ENCODE measurements at places on chromosomes 1 and 21.

DNA sequence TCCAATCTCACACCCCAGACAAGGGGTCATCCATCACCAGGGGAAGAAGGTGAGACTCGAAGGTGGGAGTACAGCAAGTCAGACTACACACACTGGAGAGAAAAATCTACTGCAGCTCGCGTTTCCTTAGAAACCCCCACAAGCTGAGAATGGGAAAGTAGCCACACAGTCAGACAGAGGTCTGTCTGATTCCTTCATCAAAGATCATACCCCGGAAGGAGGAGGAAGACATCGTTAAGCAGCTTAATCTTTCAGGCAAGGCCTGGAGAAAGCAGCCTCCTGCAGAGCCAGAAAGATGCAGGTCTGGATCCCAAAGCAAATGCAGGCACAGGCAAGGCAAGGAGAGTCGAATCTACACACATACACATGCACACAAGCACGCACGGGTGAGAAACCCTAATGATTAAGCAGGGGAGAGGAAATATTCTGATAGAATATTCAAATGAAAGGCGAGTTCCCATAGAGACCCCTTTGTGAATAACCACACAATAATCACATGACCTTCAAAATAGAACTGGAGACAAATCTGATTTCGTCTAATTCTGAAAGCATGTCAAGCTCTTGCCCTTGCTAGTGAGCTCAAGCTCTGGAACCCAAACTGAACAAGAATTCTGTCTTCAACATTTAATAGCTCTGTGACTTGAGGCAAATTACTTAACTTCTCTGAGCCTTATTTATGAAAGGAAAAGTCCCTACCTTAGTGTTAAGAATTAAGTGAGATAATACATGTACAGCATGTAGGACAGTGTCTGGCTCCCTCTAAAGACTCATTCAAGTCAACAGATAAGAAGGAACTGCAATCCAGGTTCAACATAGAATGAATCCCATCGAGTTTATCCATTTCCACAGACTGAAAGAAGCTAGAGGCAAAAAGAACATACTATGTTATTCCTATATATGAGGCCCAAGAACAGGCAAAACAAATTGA, 387.8 kb downstream of the OMA1 start:
- no peak for DNase-seq

DNA sequence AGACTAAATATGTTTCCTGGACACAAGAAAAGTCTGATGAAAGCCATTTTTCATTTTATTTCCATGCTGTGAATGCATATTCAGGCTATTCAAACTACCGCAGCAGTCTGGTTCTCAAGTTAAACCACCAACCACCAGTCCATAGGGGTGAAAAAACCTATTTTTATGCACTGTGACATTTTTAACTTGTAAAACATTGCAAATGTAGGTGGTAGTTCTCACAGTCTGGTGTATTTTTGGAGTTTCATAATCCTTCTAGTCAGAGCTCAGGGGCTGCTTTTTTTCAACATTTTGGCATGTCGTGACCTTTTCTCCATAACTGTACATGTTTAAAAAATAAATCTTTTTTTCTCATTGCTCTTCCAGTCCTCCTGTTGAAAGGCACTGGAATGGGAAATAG, 907.6 kb upstream of the ADGRL2 start:
- no peak for DNase-seq

GRCh38 chr21:17799414-17800164, 19.6 kb downstream of the C21orf91 start:
- DNase-seq = no peak

- no peak for DNase-seq
These were observed 760 bp downstream of the PEX14 start for GRCh38 chr1:10475510-10475909.

GRCh38 chr1:46492871-46493270, 3.2 kb downstream of the DMBX1 start:
- DNase-seq = no peak

DNA sequence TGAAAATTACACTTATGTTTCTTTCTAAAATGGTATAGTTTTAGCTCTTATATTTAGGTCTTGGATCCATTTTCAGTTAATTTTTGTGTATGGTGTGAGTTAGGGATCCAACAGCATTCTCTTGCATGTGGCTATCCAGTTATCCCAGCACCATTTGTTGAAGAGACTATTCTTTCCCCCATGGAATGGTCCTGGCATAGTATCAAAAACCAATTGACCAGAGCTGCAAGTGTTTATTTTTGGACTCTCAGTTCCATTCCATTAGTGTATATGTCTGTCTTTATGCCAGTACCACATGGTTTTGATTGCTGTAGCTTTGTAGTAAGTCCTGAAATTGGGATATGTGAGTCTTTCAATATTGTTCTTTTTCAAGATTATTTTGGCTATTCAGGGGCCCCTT, 14.3 kb downstream of the TTLL10 start:
- no peak for DNase-seq

DNA sequence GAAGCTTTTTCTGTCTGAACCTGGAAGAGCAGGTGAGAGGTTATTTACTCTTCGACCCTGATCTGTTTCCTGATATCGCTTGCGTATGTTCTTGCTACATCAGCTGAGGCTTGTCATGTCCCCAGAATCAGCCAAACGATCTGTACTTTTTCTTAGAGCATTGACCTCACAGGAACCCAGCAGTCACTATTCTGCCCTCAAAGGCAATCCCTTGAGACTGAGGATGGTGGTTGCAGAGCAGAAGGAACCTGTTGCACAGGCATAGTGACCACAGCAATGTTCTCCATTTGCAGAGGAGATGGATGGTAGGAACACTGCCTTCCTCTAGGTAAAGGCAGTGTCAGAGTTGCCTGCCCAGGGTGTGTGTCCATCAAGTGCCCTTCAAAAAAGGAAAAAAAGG, 11.3 kb upstream of the LACTBL1 start:
- DNase-seq = no peak

- no peak for DNase-seq
These were observed 13.6 kb downstream of the TTC39A start for GRCh38 chr1:51316846-51317120.

DNA sequence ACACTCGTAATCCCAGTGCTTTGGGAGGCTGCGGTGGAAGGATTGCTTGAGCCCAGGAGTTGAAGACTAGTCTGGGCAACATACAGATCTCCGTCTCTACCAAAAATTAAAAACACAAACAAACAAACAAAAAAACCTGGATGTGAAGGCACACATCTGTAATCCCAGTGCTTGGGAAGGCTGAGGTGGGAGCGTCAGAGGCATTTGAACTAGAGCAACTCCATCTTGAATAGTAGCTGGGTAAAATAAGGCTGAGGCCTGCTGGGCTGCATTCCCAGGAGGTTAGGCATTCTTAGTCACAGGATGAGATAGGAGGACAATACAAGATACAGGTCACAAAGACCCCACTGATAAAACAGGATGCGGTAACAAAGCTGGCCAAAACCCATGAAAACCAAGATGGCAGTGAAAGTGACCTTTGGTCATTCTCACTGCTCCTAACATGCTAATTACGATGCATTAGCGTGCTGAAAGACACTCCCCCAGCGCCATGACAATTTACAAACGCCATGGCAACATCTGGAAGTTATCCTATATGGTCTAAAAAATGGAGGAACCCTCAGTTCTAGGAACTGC, 33.2 kb upstream of the RD3 start:
- DNase-seq = no peak

DNA sequence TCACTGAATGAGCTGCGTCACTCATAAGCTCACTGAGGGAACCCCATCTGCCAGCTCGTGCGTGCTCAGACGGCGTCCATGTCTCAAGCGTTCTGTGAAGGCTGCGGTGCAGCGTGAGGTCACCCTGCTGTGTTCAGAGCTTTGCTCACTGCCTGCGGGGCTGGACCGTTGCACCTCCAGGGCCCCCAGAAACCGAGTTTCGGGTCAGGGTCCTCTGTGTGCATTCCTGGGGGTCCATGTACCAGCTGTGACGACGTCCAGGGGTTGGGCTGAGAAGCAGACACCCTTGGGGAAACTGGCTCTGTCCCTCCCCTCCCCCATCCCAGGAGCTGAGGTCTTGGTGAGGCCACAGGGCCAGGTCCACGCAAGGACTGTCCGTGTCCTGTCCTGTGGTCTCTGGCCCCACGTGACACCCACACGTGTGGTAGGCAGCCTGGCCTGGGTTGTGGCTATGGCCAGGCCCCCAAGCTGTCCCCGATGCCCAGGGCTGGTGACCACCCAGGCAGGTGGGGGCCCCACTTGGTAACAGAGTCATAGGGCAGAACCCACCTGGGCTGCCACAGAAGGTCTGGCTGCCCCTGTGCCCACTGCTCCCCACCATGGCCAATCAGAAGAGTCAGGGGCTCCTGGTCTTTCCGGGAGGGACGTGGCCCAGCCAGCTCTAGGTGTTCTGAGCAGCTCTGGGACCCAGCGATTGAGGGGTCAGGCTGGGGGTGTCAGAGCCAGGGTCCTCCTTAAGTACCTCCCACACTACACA, 24.4 kb downstream of the FTCD start:
- DNase-seq = no peak

DNA sequence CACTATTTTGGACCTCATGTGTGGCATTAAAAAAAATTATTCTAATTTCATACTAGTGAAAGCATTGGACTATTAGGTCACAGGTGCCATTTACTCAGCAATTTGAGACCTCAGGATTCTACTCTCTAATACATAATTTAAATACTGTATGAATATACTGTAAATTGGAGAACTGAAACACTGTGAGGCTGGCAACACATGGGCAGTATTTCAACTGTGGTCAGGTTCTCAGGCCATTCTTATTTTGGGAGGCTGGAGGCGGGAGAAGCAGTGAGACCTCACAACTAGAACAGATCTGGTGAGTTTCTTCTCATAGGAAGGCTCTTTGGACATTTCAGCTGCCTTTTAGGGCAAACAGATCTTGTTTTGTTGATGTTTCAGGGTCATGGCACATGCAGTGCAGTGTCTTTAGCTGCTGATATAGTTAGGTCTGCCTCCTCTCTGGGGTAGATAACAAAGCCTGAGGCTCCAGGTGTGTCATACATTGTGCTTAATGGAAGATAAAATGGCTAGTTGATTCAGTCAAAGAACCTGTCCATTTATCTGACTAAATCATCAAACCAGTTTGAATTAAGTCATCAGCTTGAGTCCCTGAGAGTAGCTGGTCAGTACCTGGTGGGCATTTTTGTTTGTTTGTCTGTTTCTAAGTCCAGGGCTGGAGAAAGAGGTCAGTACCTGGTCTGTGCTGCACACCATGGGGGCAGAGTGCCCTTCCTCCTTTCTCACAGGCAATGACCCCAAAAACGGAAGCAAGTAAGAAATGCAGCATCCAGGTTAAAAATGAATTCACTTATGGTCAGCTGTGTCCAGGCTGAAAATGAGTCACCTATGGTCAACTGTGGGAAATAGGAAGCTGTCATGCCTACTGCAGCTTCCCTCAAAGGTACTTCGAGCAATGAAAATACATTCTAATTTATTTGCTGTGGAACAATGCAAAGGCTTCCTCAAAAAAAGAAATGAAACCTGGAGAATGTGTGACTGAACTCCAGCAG, 216.2 kb downstream of the SDCCAG8 start:
- no peak for DNase-seq

GRCh38 chr21:41222247-41223068, 54.5 kb downstream of the BACE2 start:
- DNase-seq = no peak

All from CD4-positive, alpha-beta T cell treated with Interleukin-17A for 4 hours (primary cell).